ENCODE measurements at places on chromosomes 4 and X.
A peak's percentile ranks its signal among the peaks of the same experiment; 100 is the strongest.

DNA sequence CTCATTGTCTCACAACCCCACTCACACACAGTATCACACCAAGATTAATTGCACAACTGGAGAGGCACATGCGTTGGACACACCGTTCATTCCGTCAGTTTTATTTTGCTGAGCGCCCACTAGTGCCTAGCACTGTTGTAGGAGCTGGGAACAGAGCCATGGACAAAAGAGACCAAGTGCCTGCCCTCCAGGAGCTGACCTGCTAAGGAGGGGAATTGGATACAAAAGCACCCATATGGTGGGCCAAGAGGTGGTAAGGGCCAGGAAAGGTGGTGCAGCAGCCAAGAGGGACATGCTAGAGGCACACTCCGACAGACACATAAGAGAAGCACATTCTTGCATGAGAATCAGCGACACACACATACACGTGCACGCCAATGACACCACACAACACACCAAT is 705 bp upstream of the CRMP1 start:
- DNase-seq = no peak

DNA sequence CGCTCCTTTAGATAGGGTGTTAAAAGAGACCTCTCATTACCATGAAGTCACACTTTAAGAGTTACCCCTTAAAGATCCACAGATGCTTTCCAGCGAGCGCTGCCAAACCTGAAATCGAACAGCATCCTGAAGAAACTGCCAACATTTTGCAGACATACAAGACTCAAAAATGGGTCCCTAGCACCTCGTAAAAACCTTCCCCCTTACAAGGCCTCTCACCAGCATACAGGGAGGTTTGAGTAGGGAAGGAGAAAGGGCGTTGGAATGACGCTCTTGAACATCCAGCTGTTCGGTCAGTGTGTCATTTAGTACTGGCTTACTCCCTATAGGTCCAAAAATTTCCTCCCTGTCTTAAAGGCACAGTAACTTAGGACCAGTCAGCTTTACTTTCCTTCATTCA is 45.3 kb upstream of the PGRMC1 start:
- DNase-seq = no peak

DNA sequence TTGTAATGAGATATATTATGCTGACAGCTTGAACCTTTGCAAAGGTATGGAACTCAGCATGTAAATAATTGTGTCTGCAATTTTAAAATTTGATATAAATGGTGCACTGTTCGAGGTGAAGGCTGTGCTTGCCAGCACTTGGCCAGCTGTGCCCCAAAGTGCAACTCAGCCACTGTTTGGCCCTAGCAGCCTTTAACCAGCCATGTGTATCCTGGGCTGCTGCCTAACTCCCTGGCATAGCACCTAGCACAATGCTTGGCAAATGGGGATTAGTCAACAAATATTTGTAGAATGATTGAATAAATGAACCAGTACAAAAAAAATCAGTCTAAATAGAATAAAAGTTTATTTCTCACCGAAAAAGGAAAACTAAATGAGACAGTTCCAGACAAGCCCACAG is 83.8 kb upstream of the ZIC3 start:
- no peak for DNase-seq

- no peak for DNase-seq
These were observed 49.1 kb upstream of the DYNLT3 start for GRCh38 chrX:37896511-37896890.

DNA sequence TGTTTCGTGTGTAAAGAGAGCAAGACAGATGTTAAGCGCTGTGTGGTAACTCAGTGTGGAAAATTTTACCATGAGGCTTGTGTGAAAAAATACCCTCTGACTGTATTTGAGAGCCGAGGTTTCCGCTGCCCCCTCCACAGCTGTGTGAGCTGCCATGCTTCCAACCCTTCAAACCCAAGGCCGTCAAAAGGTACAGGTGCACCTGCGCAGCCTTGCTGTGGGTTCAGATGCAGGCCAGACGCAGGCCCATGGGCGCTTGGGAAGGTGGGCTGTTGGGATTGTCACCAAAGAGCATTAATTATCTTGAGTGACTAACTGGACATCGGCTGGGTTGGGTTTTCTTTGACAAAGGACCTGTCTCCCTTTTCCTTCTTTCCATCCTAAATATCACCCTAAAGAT is 55.4 kb downstream of the NELFA start:
- DNase-seq = no peak

- no peak for DNase-seq
These were observed 87.2 kb downstream of the IQCM start for GRCh38 chr4:149728444-149728843.

DNA sequence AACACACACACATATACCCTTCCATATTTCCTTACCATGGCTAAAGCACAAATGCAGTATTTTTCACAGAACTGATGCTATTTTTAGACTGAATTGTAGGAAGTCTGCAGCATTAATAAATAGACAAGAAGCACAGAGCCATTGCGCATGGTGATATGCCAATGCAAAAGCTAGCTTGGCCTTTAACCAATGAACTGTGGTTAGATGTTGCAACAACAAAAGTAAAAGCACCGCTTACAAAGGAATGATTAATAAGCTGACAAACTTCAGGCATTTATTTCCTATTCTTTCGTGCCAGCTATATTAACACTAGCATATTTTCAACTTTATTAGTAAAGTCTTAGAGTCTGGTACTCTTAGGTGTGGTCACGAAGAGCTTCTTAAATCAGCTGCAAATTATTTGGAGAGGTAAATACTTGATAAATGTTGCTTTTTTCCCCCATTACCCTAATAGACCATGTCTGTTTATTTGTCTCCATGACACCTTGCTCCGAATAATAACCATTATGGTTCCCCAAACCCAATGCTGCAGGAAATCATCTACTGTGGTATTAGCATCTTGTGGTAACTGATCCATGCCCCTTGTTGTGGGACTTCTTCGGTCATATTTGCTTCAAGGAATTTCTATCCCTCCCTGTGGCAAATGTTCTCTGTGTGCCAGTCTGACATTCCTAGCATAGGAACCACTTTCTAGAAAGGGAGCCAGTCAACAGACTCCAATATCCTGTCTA is 306.1 kb upstream of the TAPT1 start:
- DNase-seq = no peak

DNA sequence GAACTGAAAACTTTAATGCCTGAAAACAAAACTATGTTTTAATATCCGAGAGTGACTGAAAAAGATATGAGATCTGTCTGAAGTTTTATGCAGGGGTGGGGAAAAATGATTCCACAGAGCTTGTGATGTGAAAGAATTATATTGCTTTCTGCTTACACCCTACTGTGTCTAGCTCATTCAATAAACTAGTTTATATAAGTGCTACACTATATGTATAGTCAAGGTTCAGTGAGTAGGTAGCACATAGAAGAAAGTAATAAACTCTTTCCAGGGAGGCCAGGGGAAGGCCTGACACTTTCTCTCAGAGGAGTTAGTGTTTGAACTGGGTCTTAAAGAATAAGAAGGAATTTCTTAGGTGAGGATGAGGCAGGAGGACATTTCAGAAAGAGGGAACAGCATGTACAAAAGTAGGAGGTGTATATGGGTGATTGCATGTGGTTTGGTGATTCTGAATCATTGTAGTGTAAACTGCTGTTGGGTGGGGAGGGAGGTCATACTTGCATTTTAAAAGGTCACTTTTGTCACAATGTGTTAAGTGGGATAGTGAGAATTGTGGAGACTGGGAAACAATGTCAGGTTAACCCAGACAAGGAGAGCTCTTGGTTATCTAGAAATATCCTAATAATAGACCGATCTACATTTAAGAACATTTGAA is 25.1 kb upstream of the TEX13D start:
- no peak for DNase-seq

GRCh38 chr4:37977471-37978247 is 17.5 kb downstream of the PTTG2 start:
- peak; percentile 74 for DNase-seq

DNA sequence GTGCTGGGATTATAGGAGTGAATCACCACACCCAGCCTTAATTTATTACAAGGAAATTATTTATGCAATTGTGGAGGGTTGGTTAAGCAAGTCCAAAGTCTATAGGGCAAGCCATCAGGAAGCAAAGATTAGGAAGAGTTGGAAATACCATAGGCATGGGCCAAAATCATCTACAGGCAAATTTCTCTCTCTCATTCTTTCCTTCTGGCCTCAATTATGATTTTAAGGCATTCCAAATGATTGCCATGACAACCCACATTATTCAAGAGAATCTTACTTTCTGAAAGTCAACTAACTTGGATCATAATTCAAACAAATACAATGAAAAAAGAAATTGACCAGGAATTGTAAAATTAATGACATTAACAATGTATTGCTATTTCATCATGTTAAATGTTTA is 400.8 kb downstream of the GPM6A start:
- no peak for DNase-seq

DNA sequence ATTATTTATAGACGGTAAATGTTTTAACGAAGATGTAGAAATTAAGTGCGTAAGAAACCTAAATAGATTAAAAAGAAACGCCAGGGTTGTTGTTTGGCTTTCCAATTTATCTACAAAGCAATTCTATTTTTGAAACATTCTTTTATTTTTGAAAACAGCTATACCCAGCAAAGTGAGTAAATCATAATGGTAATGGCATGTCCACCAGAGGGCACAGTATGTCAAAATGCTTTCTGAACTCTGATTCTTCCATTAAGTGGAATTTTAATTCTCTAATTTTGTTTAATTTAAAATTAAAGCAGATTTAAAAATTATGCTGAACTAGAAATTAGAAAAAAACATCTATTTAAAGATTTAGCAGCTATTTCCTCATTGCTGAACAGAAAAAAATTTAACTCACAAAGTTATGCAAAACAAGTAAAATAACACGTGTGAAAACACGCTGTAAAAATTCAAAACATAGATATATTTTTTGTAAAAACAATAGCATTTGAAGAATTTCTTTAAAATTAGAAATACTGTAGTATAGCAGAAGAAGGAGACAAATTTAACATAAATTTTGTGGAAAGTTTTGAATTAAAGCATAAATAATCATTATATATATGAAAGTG is 26.5 kb downstream of the RASSF6 start:
- DNase-seq = peak; percentile 78

DNA sequence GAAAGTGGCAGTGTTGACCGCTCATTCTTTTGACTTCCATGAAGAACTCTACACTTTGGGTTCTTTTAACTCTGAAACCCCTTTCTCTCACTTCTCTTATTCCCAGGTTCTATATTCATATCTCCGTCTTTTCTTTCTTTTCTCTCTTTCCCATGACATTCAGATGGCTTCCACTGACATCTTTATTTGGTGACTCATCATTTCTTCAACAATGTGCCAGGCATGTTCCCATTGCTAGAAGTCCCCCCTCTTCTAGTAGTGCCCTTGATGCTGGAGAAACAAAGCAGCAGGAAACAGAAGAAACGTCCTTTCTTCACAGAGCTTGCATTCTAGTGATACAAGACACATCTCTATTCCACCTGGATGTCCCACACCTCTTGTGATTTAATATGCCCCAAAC is 33.3 kb downstream of the PKD2 start:
- DNase-seq = no peak

GRCh38 chr4:10730019-10730418 is 45.5 kb upstream of the CLNK start:
- DNase-seq = no peak

DNA sequence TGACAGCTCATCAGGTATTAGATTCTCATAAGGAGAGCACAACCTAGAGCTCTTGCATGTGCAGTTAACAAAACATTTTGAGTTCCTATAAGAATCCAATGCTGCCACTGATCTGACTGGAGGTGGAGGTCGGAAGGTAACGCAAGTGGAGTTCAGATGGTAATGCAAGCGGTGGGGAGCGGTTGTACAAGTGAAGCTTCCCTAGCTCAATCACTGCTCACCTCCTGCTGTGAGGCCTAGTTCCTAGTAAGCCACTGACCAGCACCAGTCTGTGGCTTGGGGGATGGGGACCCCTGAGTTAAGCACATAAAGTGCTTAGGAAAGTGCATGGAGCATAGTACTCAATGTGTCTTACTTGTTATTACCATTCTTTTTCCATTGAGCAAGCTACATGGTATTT is 983.2 kb upstream of the IGFBP7 start:
- no peak for DNase-seq

- DNase-seq = no peak
These were observed 54.5 kb upstream of the NOCT start for GRCh38 chr4:138961129-138961528.

DNA sequence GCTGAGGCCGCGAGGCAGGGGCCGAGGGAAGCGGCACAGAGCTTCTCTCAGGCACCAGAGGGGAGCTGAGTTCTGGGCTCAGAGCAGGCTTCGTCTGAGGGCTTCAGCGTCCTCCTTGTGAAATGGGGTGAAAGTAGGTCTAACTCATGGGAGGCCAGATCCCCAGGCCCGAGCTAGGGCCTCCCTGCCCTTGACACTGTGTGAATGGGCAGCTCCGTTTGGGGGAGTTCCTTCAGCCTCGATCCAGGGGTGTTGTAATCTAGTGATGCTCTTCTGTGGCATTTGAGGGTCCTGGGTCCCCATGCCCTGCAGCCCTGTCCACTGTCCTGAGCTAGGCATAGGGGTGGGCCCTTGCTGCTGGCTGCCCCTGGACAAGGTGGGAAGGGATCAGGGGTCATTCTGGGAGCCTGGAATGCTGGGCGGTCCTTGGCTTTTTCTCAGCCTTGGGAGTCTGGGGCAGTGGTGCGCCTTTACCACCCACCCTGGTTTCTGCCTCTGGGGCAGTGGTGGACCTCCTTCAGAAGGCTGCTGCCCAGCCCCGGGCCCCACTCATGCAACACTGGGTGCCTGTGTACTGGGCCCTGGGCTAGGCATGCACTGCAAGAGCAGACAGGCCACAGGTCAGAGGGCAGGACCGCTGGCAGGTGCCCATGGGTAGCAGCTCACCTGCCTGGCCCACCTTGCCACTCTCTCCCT is 4.1 kb downstream of the SH3BP2 start:
- DNase-seq = no peak

GRCh38 chrX:39974270-39974669 is 123.5 kb downstream of the BCOR start:
- DNase-seq = no peak

DNA sequence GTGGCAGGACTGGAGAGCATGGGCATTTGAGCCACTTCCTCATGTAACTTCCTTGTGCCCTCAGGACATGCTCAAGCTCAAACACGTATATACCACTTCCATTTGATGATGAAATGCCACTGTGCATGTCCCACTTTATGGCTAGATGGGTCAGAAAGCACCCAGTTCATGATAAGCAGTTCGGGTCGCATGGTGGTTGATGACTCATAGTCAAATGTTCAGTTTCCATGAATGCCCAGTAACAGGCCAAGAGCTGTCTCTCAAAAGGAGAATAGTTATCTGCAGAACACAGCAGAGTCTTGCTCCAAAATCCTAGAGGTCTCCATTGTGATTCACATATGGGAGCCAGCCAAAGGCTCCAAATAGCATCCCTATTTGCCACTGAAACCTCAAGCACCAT is 48.9 kb upstream of the SPIN3 start:
- DNase-seq = no peak

DNA sequence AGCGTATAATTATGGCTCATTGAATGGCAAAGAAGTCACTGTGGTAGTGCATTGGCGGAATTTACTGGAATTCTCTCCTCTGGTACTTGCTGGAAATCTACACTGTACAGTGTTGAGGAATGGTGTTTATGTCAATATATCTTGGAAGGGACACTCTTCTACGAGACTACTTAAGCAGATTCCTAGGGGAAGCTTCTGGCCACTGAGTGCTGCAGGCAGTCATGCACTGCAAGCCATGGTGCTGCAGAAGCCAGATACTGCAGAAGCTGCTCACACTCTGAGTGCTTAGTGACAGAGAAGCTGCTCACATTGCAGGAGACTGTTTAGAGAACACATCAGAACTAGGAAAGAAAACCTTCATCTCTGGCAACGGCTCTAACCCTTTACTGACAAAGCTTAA is 725.0 kb downstream of the CCSER1 start:
- no peak for DNase-seq

GRCh38 chr4:173159791-173160190 is 8.8 kb upstream of the GALNT7 start:
- no peak for DNase-seq

- peak; percentile 70 for DNase-seq
These were observed 50.4 kb downstream of the MGARP start for GRCh38 chr4:139229534-139230039.
